Stimulated activated CD4-positive, alpha-beta T cell treated with anti-CD3 and anti-CD28 coated beads, Interleukin-2, amount 100 ng/mL, for 48 hours (primary cell): ENCODE measurements at places on chromosomes 1 and 21.

DNA sequence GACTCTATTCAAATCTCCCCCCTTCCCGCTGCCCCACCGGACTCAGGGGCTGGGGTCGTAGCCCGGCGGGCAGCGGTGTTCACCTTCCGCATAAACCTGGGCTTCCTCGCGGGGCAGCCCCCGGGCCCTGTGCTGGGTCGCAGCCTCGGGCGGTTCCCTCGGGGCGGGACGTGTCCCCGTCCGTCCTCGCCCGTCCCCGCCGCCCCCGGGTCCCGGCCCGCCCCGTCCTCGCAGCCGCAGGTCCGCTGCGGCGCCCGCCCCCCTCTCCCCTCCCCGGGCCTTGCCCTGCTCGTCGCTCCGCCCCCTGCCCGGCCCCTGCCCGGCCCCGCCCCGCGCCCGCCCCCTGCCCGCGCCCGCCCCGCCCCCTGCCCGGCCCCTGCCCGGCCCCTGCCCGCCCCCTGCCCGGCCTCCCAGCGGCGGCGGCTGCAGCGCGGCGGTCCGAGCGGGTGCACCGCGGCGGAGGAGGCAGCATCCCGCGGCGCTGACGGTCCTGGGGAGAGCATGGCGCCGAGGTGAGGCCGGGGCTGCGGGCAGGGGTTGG is at the start of gene COL18A1:
Gene COL18A1, plus strand, starts transcription at position 436 of the 541 bp plus-strand sequence. Its CDS starts 66 bp downstream, at position 502.
- peak; percentile 44 for DNase-seq

GRCh38 chr1:4796161-4797015 is 142.0 kb downstream of the AJAP1 start:
- no peak for DNase-seq

- no peak for DNase-seq
Measured at GRCh38 chr1:14910984-14911721, 242.4 kb upstream of the TMEM51 start.

DNA sequence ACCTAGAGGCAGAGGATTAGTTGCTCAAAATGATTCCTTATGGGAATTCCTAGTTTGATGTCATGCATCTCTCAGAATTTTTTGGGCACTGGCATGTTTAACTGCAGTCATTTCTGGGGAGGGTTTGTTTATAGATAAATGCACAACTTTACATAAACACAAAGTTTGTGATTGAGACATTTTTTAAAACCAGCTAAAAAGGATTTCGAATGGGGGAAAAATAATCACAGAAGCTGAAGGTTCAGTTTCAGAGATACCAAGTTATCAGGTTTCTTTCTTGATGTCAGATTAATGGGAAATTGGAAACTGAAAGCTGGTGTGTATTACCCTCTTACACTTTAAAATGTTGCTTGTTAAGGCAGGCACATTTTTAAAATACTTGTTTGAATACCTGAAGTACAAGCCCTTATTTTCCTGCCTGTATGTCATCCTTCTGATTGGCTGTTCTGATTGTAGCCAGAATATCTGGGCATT is 72.1 kb downstream of the DISP1 start:
- DNase-seq = no peak

- DNase-seq = no peak
Measured at GRCh38 chr1:204361341-204361771, 1.6 kb upstream of the PLEKHA6 start.

DNA sequence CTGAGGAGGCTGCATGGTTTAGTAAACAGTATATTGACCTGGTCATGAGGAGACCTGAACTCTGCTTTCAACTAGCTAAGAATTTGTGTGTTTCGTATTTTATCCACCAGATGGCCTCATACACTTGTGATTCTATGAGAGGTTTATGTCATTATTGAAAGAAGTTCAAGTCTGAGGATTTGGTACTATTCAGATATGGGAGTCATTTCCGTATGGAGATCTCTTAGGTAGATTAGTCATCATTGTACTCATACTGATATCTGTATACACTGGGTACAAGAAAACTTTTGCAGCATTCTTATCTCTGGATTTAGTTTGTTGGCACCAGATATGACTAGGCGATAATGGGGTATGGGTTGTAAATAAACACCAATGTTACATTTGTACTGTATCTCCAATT is 26.6 kb downstream of the ATF6 start:
- DNase-seq = no peak

- DNase-seq = no peak
Measured at GRCh38 chr1:180192172-180192571, 37.5 kb downstream of the QSOX1 start.

DNA sequence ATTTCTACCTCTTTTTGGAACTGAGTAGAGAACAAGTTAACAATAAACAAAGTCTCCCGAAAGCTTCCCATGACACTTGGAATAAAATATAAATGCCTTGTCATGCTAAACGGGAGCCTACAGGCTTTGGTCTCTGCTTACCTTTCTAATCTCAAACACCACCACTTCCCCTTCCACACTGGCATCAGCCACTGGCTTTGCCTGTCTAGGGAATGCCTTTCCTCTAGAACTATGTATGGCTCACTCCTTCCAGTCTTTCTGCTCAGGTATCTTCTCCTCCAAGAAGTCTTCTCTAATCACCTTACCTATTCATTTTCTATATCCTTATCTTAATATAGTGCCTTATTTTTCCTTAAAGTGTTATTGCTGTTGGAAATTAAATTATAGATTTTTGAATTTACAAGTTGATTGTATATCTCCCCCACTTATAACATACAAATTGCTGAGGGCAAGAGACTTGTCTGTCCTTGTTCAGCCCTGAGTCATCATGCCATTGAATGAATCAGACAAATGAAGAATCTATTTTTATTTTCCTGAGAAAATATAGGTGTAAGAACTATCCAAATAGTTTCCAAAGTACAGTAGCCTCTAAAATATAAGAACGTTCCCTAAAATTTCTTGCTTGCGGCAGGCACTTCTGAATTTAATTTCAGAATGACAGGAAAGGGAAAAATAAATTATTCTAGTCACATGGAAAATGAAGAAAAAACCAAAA is 119.2 kb downstream of the TM2D1 start:
- no peak for DNase-seq

- DNase-seq = no peak
Measured at GRCh38 chr1:72006092-72006491, 276.2 kb downstream of the NEGR1 start.

- DNase-seq = no peak
Measured at GRCh38 chr21:45892156-45892915, 89.2 kb upstream of the COL6A1 start.

DNA sequence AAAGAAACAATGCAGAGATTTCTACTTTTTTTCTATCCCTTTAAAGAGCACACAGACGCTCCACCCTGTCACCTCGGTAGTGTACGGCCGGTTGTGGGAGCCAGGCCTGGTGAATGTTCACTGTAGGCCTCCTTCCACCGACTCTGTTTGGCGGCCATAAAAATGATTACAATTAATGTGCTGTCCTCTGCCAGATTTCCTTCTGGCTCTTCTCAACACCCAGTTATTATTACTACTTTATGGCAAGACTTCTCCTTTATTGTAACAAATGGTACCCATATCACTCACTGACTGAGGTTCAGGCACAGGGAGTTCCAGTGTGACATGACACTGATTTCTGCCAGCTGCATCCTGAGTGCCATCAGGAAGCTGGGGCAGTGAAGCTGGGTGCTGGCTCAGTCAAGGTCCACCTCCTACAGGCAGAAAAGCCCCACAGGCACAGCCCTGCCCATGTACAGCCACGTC is 37.4 kb downstream of the GPR161 start:
- no peak for DNase-seq
